ENCODE measurements at places on chromosomes 3 and 15.

DNA sequence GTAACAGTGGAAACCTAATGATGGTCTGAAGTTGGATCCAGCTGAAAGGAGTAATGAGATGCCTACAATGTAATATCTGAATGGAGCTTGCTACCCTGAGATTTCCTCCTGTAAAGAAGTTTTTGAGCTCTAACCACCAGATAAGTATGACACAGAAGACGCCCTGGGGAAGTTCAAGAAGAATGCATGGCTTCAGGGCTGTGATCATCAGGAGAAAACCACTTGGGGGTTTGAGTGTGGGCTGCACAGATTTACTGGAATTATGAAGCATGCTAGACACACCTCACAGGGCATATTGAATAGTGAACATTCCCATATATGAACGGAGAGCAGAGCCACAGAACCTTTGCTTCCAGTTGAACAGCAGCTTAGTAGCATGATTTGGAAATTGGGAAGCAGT lies 10.6 kb upstream of the CCDC80 start:
- DNase-seq = no peak

GRCh38 chr3:183357564-183358079 lies 70.8 kb downstream of the MCF2L2 start:
- no peak for DNase-seq

DNA sequence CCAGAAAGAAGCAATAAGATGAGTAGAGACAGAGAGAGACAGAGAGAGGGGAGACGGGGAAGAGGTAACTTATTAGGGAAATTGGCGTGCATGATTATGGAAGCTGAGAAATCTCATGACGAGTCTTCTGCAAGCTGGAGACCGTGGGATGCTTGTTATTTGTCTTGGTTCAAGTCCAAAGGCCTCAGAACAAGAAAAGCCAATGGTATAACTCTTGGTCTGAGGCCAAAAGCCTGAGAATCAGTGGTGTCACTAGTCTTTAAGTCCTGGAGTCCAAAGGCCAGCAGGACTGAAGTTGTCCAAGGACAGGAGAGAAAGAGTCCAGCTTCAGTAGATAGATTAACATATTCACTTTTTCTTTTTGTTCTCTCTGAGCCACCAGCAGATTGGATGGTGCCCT lies 613.6 kb downstream of the CADM2 start:
- DNase-seq = no peak

DNA sequence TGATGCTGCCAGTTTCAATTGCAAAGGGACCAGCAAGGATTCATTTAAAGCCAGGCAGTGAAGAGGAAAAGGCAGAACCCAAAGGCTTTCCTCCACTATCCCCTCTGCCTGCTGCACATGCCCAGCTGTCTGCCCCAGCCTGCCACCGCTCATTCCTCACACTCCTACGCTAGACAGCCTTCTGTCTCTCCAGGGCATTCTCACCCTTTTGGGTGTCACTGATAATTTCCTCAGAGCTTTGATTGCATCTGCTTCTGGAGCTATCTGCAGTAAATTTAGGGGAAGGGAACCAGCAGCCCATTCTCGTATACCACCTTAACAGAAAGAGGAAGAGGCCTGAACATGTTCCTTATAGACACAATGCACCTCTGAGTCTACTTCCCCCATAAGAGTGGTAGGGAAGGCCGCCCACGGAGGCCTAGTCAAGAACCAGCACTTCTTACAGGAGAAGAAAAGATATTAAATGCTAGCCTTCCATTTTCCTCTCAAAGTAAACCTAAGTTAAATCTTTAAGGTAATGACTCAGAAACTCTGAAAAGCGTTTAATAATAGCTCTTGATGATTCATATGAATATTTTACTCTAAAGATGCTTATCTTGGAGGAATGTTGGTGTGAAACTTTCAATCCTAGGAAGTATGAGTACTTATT lies 20.9 kb downstream of the NUDT16 start:
- DNase-seq = no peak

GRCh38 chr3:38725726-38726419 lies 76.4 kb upstream of the SCN5A start:
- no peak for DNase-seq

DNA sequence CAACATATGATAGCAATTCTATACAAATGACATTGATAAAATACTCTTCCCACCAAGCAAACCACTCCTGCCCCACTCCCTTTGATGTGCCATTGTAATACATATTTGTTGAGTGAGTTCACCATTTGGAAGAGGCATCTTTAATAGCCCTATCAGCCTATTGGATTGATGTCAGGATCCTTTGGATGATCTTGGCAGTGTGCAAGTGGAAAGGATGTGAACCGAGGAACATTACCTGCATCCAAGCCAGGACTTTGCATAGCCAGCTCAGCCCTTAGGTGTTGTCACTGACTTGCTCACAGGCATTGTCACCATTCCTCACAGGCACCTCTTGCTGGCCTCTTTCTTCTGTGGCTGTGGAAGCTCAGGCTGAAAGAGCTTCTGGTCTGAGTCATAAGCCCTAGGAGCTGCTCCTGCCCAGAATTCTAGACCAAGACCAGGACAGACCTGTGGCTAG lies 16.5 kb upstream of the TIMP4 start:
- no peak for DNase-seq

GRCh38 chr3:125045194-125045593 lies 10.6 kb downstream of the HEG1 start:
- no peak for DNase-seq

- DNase-seq = no peak
Observed at GRCh38 chr15:59216911-59217310, 10.3 kb downstream of the LDHAL6B start.

- no peak for DNase-seq
Observed at GRCh38 chr3:61573441-61573840, 12.1 kb downstream of the PTPRG start.

DNA sequence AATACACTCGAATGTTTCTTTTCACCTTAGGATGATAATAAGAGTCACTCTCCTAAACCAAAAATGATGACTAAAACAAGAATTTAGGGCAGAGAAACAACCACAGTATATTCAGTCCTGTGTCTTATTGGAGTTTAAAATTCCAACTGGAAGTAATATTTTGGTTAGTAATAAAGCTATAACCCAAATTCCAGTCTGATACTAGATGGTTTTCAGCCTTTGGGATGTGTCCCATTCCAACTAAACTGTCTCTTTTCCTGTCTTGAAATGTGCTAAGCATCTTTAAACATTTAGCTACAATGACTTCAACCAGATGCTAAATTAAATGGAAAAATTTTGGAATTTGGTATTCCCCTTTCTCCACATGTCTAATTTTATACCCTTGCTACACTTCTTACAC lies 510.0 kb downstream of the ROBO1 start:
- no peak for DNase-seq

- DNase-seq = no peak
Observed at GRCh38 chr15:22241451-22241850, 161.1 kb downstream of the OR4M2 start.

DNA sequence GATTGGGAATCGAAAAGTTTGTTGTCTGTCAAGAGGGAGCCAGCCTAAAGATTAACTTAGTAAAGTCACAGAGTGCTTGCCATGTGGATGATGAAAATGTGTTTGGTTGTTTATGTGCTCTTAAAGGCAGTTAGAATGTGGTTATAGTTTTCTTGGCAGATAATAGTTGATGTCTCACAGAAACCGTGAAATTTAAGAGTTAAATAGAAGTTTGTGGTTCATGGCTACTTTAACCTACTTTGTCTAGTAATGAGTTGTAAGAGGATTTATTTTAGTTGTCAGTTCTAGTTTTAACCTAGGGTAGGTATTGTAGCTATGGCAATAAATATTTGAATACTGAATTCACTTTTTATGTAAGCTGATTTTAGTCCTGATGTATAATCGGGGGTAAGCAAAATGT lies 36.4 kb upstream of the EIF3J start:
- DNase-seq = no peak

GRCh38 chr3:151660885-151661284 lies 72.8 kb upstream of the AADACL2 start:
- no peak for DNase-seq

- DNase-seq = no peak
Observed at GRCh38 chr3:150613034-150613433, 9.9 kb downstream of the SELENOT start.

DNA sequence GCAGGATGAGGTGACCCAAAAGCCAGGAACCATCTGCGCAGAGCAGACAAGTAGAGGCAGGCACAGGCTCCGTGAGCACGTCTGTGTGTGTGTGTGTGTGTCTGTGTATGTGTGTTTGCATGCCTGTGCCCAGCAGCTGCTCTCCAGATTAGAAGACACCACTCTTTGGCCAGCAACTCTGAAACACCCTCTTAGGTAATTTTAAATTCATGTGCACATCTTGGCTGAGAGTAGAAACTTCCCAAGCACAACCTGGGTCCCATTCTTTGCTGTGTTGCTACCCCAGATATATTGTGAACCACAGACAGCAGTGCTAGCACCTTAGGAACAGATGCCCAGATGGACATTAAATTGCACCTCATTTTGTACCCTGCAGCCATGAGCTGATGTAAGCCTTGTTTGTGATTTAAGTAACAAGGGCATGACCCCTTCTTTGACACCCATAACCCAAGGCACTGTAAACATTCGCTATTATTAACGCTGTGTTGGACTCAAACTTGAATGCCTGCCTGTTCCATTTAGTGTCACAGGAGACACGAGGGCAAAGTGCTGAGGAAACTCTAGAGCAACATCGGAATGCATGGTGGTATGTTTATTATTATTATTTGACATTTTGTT lies at the start of gene FILIP1L:
Gene FILIP1L (minus strand): TSS at position 89 of the 618 bp plus-strand sequence.
- no peak for DNase-seq

DNA sequence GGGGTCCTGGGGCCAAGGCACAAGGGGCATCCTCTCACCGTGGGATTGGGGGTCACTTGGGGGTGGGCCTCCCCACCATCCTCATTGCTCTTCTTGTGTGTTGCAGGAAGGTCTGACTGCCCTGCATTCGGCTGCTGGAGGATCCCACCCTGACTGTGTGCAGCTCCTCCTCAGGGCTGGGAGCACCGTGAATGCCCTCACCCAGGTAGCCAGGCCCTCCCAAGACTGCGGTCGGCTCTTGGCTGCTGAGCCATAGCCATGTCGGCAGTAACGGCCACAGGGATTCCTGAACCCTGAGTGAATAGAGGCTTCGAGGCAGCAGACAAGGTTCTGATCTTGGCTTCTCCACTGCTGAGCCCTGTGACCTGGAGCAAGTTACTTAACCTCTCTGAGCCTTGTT lies 19.7 kb downstream of the ANKDD1A start:
- no peak for DNase-seq

DNA sequence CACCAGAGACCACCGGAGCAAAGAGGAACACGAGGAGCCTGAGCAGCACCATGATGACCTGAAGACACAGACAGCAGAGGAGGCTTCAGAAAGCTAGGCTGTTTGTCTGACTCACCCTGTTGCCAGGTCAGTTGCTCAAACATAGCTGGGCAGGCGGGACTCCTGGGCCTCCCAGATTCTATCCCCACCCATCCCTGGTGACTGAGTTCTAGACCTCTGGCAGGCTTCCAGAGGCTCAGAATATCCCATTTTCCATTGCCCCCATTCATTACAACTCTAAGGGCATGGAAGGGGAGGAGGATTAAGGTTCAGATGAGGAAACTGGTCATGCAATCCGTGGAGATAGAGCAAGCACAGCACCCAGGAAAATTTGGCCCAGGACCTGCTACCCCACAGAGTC lies at the start of gene CDHR4:
Gene CDHR4 (minus strand): TSS at position 113 of the 400 bp plus-strand sequence. CDS start 61 bp downstream, at position 52.
- DNase-seq = no peak

DNA sequence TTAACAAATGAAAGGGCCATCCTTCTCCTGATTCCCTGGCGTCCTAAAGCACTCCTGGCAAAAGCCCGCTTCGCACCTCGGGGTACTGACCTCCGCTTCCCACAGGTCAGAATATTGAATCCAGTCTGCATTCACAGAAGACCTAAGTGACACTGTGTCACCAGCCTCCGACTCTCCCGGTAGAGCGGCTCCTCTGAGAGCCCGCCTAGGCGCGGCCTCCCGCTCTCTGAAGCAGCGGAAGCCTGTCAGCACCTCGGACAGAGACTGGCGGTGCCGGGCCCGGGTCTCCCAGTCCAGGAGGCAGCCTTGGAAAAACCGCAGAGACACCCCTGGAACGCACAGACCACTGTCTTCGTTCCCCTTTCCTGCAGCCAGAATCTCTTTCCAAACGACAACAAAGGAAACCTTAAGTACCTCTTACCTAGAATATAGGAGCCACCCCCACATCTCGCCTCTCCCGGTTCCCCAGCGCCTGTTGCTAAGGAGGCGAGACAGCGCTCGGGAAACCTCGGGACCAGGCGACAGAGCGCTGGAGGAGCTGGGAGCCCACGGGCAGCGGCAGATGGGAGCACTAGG lies 1.2 kb downstream of the GABRB3 start:
- no peak for DNase-seq

GRCh38 chr3:117914540-117915100 lies 1120.0 kb downstream of the IGSF11 start:
- no peak for DNase-seq

- DNase-seq = peak; percentile 49
Observed at GRCh38 chr15:69762373-69763148, 309.9 kb downstream of the RPLP1 start.

GRCh38 chr3:64988188-64988587 lies 300.4 kb upstream of the ADAMTS9 start:
- DNase-seq = no peak

GRCh38 chr3:197784019-197784585 lies 7.0 kb upstream of the LRCH3 start:
- DNase-seq = no peak

GRCh38 chr3:41095702-41096101 lies 103.6 kb upstream of the CTNNB1 start:
- DNase-seq = no peak

- DNase-seq = no peak
Observed at GRCh38 chr3:196003611-196004010, 78.3 kb downstream of the TFRC start.

DNA sequence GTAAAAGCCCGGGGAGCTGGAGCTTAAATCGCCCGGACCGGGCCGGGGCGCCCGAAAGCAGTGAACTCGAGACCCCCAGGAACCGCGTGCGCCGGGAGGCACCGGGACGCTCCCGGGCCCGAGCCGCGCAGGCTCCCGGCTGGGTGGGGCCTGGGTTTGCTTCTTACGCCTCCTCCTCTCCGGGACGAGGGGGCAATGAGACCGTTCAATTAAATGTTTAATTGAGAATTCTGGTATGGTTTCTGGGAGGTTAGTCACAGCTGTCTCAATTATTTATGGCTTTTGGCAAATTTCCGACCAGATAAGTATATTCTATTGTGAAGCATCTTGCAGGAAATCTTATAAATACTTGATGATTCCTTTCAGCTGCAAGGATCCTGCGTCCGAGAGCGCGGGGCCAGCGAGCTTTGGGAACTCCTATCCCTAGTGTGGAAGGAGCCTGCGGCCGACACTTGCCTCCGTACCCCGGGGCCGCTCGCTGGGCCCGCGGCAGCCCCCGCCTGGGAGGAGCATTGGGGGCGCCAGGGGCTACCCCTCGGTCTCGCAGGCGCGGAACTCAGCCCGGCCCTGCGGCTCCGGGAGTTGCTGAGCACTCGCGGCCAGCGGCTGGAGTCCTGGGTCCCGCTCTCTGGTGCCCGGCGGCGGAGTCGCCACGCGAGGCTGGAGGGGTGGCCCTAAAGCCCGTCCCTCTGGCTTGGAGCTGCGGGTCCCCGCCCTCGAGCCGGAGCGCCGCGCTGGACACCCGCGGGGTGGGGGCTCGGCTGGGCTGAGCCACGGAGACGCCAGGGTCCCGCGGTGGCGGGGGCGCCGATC lies 10.3 kb downstream of the ISL2 start:
- no peak for DNase-seq

- DNase-seq = no peak
Observed at GRCh38 chr3:178646186-178646862, 110.1 kb downstream of the KCNMB2 start.

GRCh38 chr3:149529099-149529498 lies 54.6 kb downstream of the TM4SF4 start:
- no peak for DNase-seq

- DNase-seq = no peak
Observed at GRCh38 chr3:62843508-62843907, 31.7 kb downstream of the CADPS start.

Measured in NCI-H187 treated with DMSO at 0.1 percent for 48 hours (cell line).